ENCODE measurements at places on chromosomes 2 and 18.

DNA sequence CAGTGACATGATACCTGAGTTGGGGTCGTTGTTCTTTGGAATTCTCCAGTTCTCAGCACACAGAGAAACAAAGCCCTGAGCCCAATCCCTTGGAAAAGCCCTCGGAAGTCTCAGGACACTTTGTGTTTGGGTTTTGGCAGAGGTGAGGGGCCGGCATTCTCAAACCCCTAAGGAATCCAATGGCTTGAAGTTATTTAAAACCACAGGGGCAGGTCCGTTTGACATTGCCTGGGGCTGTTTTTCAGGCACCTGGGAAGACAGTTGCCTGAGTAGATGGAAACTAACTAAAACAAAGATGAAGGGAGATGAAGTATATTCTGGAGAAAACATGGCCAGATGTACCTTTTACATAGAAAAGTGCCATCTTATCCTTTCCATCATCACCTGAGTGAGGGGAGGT, 22.5 kb upstream of the OTOF start:
- no peak for DNase-seq

DNA sequence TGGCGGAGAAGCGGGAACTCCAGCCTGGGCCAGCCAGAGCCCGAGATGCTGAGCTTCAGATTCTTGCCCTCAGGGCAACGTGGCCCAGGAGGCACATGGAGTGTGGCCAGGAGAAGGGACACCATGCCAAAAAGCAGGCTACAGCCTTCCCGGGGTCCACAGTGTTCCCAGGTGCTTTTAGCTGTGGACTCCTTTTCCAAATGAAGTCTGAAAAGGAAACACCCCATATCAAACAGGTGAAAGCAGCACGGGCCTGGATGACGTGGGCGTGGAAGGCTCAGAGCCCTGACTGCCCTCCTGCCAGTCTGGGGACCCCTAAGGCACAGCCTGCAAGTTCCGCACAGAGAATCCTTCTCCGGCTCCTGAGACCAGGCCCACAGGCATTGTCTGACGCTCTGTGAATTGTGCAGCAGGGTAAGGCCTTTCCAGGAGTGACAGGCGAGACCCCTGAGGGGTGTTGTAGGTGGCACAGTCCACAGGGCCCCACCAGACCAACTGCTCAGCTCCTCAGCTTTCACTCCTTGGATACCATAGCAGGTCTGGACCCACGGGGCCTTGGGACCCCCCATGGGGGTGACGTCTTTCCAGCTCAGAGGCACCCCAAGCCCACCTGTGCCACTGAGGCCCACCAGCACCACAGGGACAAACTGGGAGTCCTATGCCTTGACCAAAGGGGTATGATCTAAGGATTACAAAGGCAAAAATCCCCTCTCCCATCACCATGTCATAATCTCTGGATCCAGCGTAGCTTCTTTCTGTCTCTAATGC, 69.6 kb upstream of the RAB6C start:
- DNase-seq: no peak

GRCh38 chr2:231904161-231904611, 22.0 kb downstream of the NPPC start:
- no peak for DNase-seq

DNA sequence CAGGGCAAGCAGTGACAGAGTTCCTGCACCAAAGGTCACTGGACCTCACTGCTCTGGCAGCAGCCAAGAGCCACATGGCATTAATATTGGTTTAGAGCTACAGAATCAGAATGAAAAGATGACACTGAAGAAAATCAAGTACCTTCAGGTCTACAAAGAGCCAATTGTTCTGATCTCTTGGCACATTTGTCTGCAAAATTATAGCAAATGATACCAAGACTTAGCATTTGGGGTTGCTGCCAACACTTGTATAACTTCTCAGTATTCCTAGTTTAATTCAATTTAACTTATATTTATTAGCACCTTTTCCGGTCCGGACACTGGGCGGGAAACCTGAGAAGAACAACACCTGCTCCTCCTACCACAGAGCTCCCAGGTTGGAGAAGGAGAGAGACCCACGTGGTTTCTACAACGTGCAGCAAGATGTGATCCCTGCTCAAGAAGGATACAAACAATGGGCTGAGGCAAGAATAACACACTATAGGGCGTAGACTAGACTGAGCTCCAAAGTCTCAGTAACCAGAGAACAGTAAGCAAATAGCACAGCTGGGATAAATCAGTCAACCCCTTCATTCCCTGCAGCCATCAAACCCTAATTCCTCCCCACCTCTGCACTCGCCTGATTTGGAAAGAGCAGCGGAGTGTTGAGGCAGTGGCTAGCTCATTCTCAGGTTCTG, 2.4 kb downstream of the LRRC30 start:
- no peak for DNase-seq

GRCh38 chr2:112839407-112840067, 3.0 kb upstream of the IL1B start:
- no peak for DNase-seq

DNA sequence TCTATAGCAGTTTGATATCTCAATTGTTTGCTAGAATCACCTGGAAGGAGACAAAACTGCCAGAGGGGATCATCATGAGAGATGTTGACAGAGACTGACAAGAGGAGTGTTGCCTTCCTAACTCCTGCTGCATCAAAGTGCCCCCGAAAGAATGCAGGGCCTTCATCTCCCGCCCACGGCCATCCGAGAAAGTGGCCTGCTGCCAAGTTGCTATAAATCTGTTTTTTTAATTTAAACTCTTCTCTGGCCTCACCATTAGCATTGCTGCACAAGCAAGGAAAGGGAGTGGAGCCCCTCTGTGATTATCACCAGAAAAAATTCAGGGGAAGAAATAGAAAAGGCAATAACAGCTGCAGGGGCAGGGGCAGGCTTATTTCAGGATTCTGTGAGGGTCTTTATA, 238.1 kb upstream of the EPHA4 start:
- no peak for DNase-seq

GRCh38 chr2:217332866-217333265, 473.0 kb upstream of the TNP1 start:
- DNase-seq: no peak

DNA sequence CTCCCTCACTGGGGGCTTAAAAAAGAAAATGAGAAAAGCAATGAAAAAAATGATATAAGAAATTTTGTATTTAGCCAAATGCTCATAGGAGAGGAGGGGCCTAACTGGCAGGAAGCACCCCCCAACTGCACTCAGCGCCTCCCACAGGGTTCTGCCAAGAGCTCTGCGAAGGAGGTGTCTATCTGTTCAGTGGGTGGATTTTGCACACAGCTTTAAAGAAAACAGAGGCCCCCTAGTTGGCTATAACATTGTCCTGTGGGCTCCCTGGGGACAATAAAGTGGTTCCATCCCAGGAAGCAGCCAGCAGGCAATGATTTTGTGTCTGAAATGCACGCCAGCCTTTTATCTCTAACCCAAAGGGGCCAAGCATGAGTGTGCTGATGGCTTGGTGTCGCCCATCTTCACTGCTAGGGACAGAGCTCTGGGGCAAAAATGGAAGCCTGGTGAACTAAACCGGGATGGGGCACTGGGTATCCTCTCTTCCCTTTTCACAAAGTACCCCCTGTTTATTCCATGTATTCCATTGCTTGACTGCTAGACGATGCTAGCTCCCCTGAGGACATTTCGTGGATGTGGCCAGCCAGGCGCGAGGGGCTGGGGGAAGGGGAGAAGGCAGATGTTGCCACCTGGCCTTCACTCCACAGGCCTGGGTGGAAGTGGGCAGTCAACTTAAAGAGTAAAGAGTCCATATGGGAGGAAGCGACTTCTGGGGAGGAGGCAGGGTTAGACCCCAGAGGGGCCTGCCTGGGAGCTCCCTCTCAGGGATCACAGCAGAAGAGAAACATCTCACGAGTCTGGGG, 205.7 kb downstream of the CYP26B1 start:
- DNase-seq: no peak

GRCh38 chr2:21258082-21258481, 134.3 kb downstream of the TDRD15 start:
- DNase-seq: no peak

GRCh38 chr2:99417396-99417795, 72.4 kb downstream of the REV1 start:
- no peak for DNase-seq

- DNase-seq: no peak
Observed at GRCh38 chr2:127486247-127487058, 39.8 kb downstream of the IWS1 start.

DNA sequence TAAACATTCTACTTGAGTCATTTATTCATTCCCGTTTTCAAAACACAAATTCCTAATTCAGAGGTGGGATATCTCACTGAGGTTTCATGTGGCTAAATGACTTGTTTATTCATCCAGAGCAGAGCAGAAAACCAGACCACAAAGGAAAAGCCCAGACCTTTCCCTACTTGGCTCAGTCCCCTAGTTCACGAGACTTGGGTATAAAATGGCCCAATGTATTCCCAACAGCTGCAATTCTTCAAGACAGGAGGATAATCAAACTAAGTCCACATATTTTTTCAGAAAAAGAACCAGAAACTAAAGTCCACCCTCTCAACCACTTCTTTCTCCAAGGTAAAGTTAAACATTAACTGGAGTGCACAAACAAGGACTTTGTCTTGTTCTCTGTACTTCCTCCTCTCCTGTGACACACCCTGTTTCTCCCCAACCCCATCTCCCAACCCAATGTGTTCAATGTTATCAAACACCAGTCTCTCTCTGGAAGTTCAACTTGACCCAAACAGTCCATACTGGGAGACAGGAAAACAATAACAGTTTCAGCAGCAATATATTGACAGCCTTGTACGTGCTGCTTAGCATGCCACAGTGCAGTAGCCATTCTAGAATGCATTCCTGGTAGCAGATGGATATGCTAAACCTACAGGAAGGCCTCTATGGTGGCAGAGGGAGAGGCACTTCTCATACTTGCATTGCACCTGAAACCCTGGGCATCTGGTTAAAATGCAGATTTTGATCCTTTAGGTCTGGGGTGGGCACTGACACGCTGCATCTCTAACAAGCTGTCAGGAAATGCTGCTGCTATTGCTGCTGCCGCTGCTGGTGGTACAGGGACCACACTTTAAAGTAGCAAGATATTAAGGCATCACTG, 110.7 kb downstream of the INO80D start:
- no peak for DNase-seq

DNA sequence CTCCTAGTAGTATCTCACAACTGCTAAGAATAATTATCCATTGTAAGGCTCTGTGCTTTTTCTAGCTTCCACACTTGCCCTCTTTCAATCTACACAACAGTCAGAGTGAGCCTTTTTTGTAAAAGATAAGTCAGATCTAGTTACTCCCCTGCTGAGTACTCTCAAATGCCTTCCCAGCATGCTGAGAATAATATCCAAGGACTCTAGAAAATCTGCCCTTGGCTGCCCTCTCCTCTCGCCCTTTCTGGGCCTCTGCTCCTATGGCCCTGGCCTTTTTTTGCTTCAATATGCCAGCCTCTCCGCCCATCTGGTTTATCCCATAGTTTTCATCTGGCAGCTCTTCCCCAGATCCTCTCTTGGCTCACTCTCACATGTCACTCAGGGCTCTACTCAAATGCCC, 455.9 kb upstream of the UBE2E3 start:
- DNase-seq: no peak

- DNase-seq: no peak
Observed at GRCh38 chr2:105801961-105802360, 57.2 kb downstream of the NCK2 start.

DNA sequence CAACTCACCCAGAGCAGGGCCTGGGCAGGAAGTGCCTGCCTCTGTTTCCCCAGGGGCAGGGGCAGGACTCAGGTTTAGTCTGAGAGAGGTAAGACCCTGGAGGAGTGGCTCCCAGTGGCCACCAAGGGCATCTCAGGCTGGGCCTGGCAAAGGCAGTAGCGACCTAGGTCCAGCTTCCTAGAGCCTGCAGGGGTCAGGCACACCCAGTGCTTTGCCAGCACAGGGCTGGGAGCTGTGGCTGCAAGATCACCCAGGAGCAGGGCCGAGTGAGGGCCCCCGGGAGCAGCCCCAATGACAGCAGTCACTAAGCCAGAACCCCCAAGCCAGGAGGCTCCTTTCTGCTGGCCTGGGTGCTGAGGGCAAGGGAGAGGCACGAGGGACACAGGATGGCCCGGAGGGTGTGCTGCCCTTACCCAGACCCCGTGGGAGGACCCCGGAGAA, 8.8 kb upstream of the DUSP2 start:
- DNase-seq: no peak

GRCh38 chr2:63035169-63035568, 15.5 kb upstream of the OTX1 start:
- no peak for DNase-seq

- no peak for DNase-seq
Observed at GRCh38 chr18:58796220-58796619, 68.5 kb upstream of the ZNF532 start.

DNA sequence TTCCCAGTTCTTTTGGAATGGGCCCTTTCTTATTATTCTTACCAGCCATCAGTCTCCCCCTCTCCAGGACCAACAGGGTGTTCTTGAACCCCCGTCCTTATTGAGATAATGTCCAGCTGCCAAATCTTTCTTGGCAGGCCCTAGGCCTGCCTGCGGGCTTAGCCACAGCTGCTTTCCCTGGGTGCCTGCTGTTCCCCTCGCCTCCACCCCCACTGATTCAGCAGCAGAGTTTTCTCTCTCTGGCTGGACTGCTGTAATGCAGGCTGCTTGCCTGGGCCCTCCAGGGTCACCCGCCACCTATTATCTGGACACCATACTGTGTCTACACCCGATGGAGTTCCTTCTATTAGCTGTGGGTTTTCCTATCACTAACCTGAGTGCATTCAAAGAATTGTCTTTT, 395.4 kb upstream of the ATP5MC3 start:
- DNase-seq: no peak

GRCh38 chr2:221335219-221335752, 236.8 kb downstream of the EPHA4 start:
- DNase-seq: no peak

- DNase-seq: no peak
Observed at GRCh38 chr2:98909317-98910211, 26.5 kb downstream of the CRACDL start.

GRCh38 chr18:12007063-12007462, 25.8 kb downstream of the IMPA2 start:
- no peak for DNase-seq

DNA sequence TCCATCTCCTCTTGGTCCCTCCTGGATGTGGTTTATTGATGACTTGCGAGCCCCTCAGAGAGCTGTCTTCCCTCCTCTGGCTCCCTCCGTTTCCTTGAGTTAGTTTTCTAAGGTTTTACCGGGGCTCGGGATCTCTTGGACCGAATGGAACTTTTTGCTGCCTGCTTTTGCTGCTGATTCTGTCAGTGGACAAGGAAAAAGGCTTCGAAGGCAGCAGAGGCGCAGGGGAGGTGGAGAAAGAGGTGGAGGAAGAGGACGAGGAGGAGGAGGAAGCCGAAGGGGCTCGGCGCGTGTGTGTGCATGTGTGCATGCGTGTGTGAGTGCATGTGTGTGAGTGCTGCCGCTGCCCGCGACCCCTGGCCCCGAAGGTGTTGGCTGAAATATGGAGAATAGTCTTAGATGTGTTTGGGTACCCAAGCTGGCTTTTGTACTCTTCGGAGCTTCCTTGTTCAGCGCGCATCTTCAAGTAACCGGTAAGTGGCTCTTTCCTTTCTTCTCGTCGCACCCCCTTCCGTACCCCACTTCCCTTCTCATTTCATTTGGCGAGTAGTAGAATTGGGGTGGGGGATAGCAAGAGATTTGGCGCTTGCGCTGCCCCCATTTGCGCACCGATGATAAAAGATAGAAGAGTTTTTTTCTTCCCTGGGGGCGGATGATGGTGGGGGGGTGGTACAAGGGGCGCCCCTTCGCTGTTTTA, 557 bp downstream of the DCC start:
- no peak for DNase-seq

GRCh38 chr2:183532514-183532913, 408.3 kb downstream of the NUP35 start:
- no peak for DNase-seq

Measured in stimulated activated CD4-positive, alpha-beta T cell treated with anti-CD3 and anti-CD28 coated beads, Interleukin-12 subunit alpha, Interleukin-12 subunit beta, amount 100 ng/mL, for 48 hours (primary cell).